ENCODE measurements at places on chromosomes 7 and 10. TPM values are rescaled to one million over a fixed set of nuclear protein-coding genes. Genes with fewer than 3 reads are reported as not detected.

The ELMO1 gene
- 0.50 TPM for total RNA-seq

The CLCN1 gene
- total RNA-seq, result not detected

The RNLS gene
- 10.2 TPM for total RNA-seq

The DUSP5 gene
- total RNA-seq, result 67.8 TPM

The HHEX gene
- total RNA-seq, result 0.62 TPM

The OPALIN gene
- total RNA-seq, result not detected

The UCN3 gene
- not detected for total RNA-seq

The EN2 gene
- total RNA-seq, result not detected

The ZNF775 gene
- total RNA-seq, result 7.5 TPM

The SCART1 gene
- total RNA-seq, result 4.2 TPM

The FAM180A gene
- total RNA-seq, result 24.9 TPM

The CTNNA3 gene
- total RNA-seq, result not detected

The HYAL4 gene
- not detected for total RNA-seq

The CISD1 gene
- 25.7 TPM for total RNA-seq

The HOXA9 gene
- 8.6 TPM for total RNA-seq

The MYL10 gene
- total RNA-seq, result not detected

The COL13A1 gene
- total RNA-seq, result 35.9 TPM

The LRRC18 gene
- total RNA-seq, result not detected

The AKR1C3 gene
- 26.7 TPM for total RNA-seq

The SFTPA1 gene
- under 0.01 TPM for total RNA-seq

The RBM33 gene
- 29.0 TPM for total RNA-seq

The IFIT1B gene
- not detected for total RNA-seq

The STEAP4 gene
- under 0.01 TPM for total RNA-seq

The NPY4R gene
- not detected for total RNA-seq

The BICC1 gene
- total RNA-seq, result 23.6 TPM

The SKAP2 gene
- total RNA-seq, result 5.9 TPM

The H2BK1 gene
- total RNA-seq, result not detected

The PTF1A gene
- not detected for total RNA-seq

The EGFR gene
- 75.5 TPM for total RNA-seq

The COBL gene
- total RNA-seq, result under 0.01 TPM

The SPDYE1 gene
- not detected for total RNA-seq

The SLC25A40 gene
- total RNA-seq, result 7.1 TPM

The SFTPD gene
- total RNA-seq, result not detected

The MRLN gene
- not detected for total RNA-seq

The AGR2 gene
- under 0.01 TPM for total RNA-seq

The CYP2C19 gene
- not detected for total RNA-seq

The FAM25A gene
- not detected for total RNA-seq

The SCIN gene
- under 0.01 TPM for total RNA-seq

The PLPP4 gene
- 0.62 TPM for total RNA-seq
